ENCODE measurements at places on chromosomes 12 and 14.
A peak's percentile ranks its signal among the peaks of the same experiment; 100 is the strongest.

- DNase-seq: no peak
These were observed 104.6 kb upstream of the PWP1 start for GRCh38 chr12:107580750-107581618.

- peak; percentile 66 for DNase-seq
These were observed 206.4 kb downstream of the CRADD start for GRCh38 chr12:93883436-93884154.

DNA sequence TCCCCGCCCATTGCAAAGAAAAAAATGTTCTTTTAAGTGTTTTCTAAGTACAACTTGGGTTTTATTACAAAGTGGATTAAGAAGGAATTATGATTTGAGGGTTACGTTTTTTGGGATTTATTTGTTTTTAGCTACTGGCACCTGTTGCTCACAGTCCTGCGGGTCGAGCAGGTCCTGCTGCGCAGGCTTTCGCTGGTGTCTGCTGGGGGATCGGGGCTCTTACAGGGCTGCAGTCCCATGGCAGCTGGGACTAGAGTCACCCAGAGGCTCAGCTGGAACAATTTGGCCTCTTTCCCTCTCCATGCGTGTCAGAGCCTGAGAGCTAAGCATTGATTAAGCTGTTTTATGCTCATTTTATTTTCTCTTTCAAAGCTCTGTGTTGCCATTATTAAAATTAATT lies 55.6 kb upstream of the DYNC1H1 start:
- no peak for DNase-seq

DNA sequence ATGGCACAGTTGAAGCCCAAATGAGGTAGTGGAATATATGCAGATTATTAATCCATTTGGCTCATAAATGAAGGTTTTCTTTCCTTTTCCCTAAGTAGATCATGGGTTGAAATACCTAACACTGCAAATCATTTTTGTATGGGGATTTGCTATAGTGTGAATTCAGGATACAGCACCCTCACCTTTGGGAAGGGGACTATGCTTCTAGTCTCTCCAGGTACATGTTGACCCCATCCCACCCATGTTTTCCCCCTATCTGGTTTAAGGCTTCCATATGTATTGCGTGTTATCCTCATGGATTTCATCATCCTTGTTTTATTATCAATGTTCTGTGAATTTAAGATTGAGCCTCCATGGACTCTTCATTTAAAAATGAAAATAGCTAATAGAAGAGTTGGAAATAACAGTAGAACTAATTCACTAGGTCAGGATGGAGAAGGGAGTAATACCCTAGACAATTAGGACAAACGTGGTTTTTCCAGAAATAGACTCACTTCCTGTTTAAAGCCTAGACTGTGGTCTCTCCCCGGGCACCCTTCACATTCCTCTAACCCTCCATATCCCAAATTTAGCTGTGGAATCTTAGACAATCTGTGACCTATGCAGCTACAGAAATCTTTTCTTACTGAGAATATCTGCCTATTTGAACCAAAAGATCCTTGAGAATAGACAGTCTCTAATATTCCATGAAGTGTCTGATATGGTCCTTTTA lies 56.5 kb downstream of the DAD1 start:
- peak; percentile 68 for DNase-seq

- no peak for DNase-seq
These were observed 2.3 kb downstream of the ZNF410 start for GRCh38 chr14:73888971-73889370.

GRCh38 chr12:106673141-106673540 lies 90.3 kb downstream of the RFX4 start:
- DNase-seq: peak; percentile 15

DNA sequence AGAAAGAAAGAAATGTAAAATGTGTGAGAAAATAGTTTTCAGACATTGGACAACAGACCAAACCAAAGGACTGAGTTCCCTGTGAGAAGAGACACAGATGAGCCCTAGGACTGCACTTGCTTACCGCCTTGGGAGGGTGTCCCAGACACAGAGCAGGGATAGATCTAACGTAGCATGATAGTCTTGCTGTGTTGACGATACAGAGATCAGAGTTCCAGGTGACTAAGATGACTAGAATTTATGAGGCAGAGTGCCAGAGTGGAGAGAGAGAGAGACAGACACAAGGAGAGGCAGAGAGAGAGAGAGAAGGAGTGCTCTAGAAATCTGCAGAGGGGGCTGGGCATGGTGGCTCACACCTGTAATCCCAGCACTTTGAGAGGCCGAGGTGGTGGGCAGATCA lies 148.2 kb upstream of the LMNTD1 start:
- peak; percentile 67 for DNase-seq

GRCh38 chr12:39671898-39672875 lies 52.6 kb upstream of the ABCD2 start:
- DNase-seq: no peak

DNA sequence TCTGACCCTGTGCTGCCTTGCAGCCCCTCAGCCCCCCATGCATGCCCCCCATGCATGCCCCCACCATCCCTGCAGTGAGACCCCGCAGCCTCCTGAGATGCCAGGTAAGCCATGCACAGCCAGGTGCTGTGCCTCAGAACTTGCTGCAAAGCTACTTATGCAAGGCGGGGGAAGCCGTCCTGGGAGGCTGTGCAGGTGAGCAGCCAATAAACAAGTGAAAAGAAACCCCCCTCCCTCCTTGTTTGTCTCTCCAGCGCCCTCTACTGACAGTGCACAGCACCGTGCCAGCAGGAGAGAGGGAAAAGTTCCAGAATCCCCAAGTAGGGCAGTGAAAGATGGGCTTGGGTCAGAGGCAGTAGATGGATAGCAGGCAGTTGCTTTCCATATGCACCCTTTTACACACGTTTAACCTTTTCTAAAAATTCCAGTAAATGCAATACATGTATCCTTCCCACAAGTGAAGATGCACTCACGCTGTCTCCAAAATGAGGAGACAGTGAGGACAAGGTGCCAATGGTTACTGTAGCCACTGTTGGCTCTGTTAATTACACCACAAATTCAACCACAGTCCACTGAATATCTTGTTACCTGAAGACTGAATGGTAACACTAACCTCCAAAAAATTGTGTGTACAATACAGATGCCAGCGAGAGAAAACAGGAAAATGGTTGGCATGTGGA lies 18.0 kb downstream of the TNFAIP2 start:
- peak; percentile 45 for DNase-seq

- no peak for DNase-seq
These were observed 17.2 kb upstream of the TPCN1 start for GRCh38 chr12:113203852-113204760.

- DNase-seq: peak; percentile 76
These were observed 123.6 kb downstream of the SCN8A start for GRCh38 chr12:51714666-51715065.

GRCh38 chr12:21773263-21773741 lies 1.2 kb downstream of the KCNJ8 start:
- no peak for DNase-seq

GRCh38 chr14:24172261-24172860 lies 481 bp downstream of the REC8 start:
- no peak for DNase-seq

GRCh38 chr12:57340104-57340503 lies 89.1 kb upstream of the STAC3 start:
- DNase-seq: peak; percentile 47

GRCh38 chr12:54044425-54045103 lies 9.1 kb upstream of the HOXC4 start:
- no peak for DNase-seq

DNA sequence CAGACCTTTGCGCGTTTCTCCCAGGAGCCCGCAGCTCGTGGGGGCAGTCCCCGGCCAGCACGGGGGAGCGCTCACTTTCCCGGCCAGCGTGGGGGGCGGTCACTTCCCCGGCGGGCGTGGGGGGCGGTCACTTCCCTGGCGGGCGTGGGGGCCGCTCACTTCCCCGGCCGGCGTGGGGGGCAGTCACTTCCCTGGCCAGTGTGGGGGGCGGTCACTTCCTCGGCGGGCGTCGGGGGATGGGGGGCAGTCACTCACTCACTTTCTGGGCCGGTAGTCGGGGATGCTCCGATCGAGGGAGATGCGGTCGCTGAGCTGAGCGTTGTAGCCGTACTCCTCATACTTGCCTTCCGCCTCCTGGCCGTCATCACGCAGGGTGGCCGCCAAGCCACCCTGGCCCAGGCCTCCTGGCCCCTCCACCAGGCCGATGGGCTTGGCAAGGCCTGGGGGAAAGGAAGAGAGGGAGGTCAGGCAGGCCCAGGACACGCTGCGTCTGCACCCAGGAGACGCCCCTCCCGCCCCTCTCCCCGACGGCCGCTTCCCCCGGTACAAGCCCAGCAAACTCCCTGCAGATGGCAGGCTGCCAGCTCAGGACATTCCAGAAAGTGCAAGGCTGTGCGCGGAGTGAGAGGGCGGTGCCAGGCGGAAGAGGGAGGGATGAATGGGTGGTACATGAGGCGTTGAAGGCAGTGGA lies 43.3 kb downstream of the GALNT9 start:
- DNase-seq: peak; percentile 7

DNA sequence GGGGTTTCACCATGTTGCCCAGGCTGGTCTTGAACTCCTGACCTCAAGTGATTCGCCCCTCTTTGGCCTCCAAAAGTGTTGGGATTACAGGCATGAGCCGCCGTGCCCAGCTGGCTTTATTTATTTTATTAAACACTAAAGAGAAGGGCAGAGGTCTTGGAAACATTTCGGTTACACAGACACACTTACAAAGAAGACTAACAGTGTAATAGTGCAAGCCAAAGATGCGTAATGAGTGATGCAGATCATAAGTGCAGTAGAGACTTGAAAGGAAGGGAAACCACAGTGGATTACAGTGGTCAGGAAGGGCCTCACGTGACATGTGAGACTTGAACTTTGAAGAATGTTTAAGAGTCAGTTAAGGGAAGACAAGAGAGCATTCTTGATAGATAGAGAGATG lies 33.9 kb upstream of the CDK17 start:
- peak; percentile 98 for DNase-seq

DNA sequence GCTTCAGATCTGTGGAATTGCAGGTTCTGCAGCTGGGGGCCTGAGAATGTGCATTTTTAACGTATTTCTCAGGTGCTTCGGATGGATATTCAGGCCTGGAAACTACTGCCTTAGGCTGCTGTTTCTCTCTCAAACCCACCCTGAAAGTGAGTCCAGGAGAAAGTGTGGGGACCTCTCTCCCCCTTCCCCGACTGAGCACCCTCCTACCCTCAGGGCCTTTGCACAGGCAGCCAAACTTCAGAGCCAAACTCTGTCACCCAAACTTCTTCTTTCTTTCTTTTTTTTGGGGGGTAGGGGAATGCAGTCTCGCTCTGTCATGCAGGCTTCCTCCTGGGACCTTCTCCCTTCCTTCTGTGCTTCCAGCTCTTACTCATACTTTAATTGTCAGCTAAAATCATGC lies 82.4 kb upstream of the FBXO21 start:
- no peak for DNase-seq

DNA sequence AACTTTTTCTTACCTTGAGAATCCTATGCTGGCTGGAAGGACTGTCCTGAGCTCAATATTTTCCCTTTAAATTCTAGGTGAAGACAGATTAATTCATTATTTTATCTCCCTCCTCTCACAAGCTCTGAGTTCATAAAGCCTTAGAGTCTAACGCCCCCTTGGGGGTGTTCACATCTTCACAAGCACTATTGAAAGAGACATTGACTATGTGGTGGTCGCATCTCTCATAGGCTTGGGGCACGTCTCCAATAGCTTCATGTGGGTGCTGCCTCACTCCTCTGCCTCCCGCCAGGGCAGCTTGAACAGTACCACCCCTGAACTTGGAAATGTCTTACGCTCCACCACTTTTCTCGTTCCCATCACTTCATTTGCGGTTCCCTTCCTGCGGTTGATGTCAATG lies 106.2 kb downstream of the UNC79 start:
- no peak for DNase-seq

- DNase-seq: no peak
These were observed 139.8 kb downstream of the ZFP36L1 start for GRCh38 chr14:68653108-68653507.

- DNase-seq: no peak
These were observed 14.4 kb upstream of the AACS start for GRCh38 chr12:125050868-125051267.

DNA sequence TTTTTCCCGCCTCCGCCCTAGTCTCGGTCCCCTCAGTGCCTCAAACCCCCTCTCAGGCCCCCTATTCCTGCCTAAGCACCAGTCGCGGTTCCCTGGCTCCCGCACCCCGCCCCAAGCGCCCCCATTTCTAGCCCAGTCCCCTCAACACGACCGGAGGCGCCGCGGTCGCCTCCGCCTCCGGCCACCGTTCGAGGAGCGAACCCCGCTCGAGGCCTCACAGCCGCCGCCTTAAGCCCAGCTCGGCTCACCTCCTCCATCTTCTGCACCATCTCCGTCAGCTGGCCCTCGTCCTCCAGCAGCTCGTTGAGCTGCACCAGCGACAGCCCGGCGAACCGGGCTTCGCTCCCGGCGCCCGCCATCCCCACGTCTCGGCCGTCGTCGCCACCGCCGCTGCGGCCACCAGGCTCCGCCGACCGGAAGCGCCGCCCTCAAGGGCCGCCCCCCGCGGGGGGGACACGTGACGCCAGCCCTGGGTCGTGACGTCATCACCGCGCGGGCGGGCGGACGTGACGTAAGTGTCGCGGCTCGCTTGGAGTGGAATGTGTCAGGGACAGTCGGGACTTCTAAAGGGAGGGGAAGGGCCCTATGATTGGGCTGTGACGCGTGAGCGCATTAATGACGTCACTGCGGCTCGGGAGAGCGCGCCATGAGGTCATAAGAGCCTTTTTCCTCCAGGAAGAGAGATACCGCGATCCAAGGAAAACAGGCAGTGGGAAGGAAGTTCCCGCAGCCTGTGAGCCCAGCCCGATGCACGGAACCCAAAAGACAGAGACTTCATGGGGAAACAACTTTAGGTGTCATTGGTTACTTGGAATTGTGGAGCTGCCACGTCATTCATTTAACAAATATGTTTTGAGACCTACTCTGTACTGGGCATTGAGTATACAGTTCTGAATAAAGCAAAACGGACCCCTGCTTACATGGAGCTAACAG lies at the start of gene VPS37B:
Gene VPS37B, minus strand, starts transcription at position 421 of the 933 bp plus-strand sequence. Its CDS starts 62 bp downstream, at position 359.
- peak; percentile 88 for DNase-seq

DNA sequence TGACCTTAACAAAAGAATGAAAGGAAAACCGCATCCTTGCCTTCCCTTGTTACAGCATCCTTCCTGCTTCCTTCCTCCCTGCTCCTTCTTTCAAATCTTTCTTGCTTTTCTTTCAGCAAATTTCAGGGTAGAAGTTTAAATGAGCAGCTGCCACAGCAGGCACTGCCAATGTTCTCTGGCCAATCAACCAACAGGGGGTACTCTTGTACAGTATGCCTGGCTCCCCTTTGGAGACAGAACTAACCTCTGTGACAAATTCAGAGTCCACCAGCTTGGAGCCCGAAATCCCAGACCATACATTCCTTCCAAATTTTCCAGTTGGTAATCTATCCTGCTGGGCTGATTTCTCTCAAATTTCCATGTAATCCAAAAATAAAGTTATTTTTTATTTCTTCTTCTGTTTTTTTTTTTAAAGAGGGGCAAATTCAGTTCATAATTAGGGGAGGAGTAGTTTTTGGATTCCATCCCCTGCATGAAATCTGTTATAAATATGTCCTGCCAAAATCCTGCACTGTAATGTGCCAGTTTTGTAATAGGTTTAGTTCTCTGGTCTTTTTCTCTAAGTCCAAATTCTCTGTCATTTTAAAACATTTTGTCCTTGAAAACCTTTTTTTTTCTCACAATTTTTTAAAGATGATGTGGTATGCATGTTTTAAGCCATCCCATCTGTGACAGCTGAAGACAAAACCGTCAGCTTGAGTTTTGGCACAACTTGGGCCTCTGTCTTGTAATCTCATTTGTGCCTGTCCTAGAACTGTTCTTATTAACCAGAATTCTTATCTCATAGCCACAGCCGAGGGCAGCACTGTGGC lies 610.0 kb upstream of the LMO3 start:
- peak; percentile 0 for DNase-seq

- DNase-seq: peak; percentile 43
These were observed 96.3 kb downstream of the GALC start for GRCh38 chr14:87896393-87897380.

GRCh38 chr12:91356405-91356804 lies 173.8 kb upstream of the DCN start:
- DNase-seq: no peak

Measured in LHCN-M2 (cell line).